ENCODE measurements at places on chromosomes 1 and 21. TPM values are rescaled to one million over a fixed set of nuclear protein-coding genes. Genes with fewer than 3 reads are reported as not detected.
A peak's percentile ranks its signal among the peaks of the same experiment; 100 is the strongest.

GRCh38 chr1:29991815-29992214, 731.6 kb downstream of the MATN1 start:
- no peaks in the 10 kb centered on the region for H3K36me3 ChIP-seq
- peaks cover 7% of the 10 kb centered on the region for H3K27me3 ChIP-seq
- no peak overlapping the region for H3K27ac ChIP-seq
- H3K4me3 ChIP-seq, result no peak overlapping the region
- no peaks in the 10 kb centered on the region for H3K4me1 ChIP-seq

The S100A12 gene
- total RNA-seq, result not detected

DNA sequence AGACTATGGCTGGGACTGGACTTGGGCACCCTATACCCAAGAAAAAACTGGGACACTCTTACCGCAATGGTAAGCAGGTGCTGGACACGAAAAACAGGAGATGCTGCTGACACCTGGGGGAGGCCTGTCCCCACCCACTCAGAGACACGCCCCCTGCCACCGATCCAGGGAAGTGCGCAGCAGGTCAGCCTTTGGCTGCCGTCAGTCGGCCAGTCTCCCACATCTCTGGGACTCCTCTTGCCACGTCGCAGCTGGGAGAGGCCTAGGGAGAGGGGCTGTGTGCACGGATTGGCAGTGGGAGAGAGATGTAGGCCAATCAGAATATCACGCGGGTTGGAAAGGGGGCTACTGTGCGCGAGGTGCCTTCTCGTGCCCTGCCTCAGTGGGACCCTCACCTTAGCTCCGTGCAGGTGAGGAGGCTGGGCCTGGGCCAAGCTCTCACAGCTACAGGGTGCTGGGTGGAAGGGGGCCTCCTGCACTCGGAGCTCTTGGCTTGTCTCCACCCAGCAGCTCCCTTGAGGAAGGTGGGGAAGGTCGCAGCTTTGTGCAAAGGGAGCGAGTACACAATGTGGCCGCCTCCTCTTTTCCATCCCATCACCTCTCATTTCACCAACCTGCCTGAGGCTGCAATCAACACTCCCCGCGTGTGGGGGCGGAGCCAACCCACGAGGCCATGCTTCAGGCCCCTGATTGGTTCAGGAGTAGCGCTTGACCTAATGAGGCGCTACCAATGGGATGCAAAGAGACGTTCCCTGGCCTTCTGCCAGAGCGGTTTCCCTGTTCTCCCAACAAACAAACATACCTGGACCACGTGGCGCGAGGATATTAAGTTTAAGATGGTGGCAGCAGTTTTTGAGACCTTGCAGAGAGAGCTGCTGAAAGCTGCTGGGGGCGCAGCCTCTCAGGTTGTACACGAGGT, 25.7 kb upstream of the LDLRAP1 start:
- H3K4me3 ChIP-seq, result no peak overlapping the region
- H3K36me3 ChIP-seq, result no peaks in the 10 kb centered on the region
- H3K27me3 ChIP-seq, result no peaks in the 10 kb centered on the region
- H3K4me1 ChIP-seq, result no peaks in the 10 kb centered on the region
- no peak overlapping the region for H3K27ac ChIP-seq

GRCh38 chr1:32393832-32394140, 455 bp downstream of the BSDC1 start:
- DNase-seq, result no peak
- H3K4me1 ChIP-seq, result no peaks in the 10 kb centered on the region
- H3K27me3 ChIP-seq, result no peaks in the 10 kb centered on the region
- H3K36me3 ChIP-seq, result peaks cover 41% of the 10 kb centered on the region
- H3K27ac ChIP-seq, result peak overlapping the region; percentile 92

DNA sequence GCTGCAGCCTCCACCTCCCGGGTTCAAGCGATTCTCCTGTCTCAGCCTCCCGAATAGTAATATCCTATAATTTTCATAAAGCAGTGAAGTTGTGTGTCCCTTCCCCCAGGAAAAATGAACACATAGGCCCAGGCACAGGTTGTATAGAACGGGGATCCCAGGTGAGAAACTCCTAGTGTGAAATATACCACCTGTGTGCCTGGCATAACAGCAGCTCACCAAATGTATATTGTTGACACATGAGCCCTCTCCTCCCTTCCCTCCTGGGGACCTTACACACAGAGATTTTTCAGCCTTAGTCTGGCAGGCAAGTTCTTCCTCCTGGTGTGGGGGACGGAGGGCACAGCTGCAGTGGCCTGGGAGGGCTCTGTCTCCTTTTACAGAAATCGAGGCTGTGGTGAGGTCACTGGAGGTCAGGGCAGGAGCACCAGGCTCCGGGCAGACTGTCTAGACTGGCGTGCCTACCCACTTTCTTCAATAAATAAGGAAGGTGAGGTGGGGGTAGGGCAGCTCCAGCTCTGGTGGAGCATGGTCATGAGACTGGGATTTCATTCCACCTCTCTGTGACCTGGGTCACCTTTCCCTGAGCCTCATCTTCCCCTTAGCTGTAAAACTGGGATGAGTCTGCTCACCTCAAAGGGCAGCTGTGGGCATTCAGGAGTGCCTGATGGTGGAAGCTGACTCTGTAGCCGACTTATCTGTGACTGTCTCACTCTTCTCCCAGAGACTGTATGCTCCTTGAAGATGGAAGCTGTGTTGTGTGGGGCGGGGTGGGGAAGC, 14.3 kb downstream of the RCC1 start:
- no peaks in the 10 kb centered on the region for H3K4me1 ChIP-seq
- no peak overlapping the region for H3K4me3 ChIP-seq
- no peaks in the 10 kb centered on the region for H3K36me3 ChIP-seq
- H3K27ac ChIP-seq, result no peak overlapping the region
- no peak for DNase-seq
- H3K27me3 ChIP-seq, result no peaks in the 10 kb centered on the region

The RIMS3 gene
- 4.3 TPM for total RNA-seq

The LEFTY1 gene
- not detected for total RNA-seq

DNA sequence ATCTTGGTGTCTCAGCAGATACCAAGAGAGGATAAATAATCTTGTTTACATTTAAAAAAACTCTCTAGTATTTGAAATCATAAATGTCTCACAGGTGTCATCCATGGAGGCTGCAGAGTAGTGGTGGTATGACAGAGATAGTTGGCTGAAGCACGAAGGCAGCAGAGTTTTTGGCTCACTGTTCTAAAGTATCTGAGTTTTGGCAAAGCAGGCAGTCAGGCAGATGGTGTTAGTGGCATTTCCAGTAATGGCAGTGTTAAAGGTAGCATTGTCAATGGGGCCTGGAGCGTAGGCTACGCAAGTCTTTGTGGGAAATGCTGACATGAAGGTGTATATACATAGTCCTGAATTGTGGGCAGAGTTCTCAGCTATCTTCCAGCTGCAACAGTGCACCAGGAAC, 68.5 kb upstream of the HSD17B7 start:
- H3K27me3 ChIP-seq, result no peaks in the 10 kb centered on the region
- no peaks in the 10 kb centered on the region for H3K36me3 ChIP-seq
- no peak for DNase-seq
- no peak overlapping the region for H3K27ac ChIP-seq
- peaks cover 31% of the 10 kb centered on the region for H3K4me1 ChIP-seq

DNA sequence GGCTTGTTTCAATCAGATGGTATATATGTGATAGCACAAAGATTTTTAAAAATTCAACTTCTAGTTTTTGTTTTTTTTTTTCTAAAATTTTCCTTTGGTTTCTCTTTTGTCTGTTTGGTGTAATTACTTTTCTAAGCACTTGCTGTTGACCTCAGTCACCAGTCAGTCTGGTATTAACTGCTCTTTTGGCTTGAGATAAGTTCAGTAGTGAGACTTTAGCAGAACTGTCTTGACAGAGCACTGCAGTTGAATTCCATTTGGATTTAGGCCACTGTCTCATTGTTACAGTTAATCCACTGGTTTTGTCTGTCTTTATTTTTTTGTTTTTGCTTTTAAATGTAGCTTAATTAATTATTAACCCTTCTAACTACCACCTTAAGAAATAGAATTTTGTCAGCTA, 36.2 kb downstream of the OSBPL9 start:
- H3K4me3 ChIP-seq, result no peak overlapping the region
- H3K27ac ChIP-seq, result no peak overlapping the region
- no peak for DNase-seq
- no peaks in the 10 kb centered on the region for H3K27me3 ChIP-seq
- no peaks in the 10 kb centered on the region for H3K4me1 ChIP-seq
- no peaks in the 10 kb centered on the region for H3K36me3 ChIP-seq

The RAB42 gene
- total RNA-seq, result 0.68 TPM

DNA sequence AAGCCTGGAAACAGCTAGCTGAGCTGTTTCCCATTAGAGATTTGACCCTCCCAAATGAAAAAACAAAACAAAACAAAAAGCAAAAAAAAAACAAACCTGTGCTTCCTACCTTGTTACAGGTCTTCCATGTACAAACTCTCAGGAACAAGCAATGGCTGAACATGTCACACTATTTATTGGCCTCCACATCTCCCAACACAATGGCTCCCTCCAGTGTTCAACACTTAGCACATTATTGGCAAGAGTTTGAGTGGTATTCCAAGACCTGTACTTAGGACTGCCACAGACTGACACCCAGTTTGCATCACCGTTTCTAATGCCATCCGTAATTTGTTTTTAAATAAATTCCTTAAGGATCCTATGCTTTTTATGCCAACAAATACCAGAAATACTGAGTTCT, 195.0 kb upstream of the OLFM3 start:
- H3K4me3 ChIP-seq, result no peak overlapping the region
- H3K27me3 ChIP-seq, result no peaks in the 10 kb centered on the region
- H3K4me1 ChIP-seq, result no peaks in the 10 kb centered on the region
- H3K27ac ChIP-seq, result no peak overlapping the region

The CR1 gene
- 2.2 TPM for total RNA-seq

DNA sequence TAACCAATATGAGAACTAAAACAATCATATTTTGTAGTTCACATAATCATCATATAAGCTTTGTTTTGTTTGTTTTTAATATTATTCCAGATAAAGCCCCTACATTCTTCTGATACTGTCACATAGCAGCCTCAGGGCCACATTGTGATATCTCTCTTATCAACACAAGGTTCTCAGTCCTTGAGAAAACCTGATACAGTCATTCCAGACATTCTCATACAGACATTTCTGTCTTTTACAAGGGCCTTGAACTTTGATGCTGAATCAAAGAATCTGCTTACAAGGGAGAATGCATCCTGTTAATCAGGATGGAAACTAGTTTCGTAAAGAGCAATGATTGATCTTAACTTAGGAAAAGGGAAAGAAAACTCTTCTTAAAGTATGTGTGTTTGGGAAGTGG, 12.7 kb upstream of the VCAM1 start:
- no peaks in the 10 kb centered on the region for H3K4me1 ChIP-seq
- no peak for DNase-seq
- no peak overlapping the region for H3K4me3 ChIP-seq
- no peak overlapping the region for H3K27ac ChIP-seq

Data from sigmoid colon (tissue), 7 donors.